GM12878 (cell line): ENCODE measurements at places on chromosomes 5 and 9.

DNA sequence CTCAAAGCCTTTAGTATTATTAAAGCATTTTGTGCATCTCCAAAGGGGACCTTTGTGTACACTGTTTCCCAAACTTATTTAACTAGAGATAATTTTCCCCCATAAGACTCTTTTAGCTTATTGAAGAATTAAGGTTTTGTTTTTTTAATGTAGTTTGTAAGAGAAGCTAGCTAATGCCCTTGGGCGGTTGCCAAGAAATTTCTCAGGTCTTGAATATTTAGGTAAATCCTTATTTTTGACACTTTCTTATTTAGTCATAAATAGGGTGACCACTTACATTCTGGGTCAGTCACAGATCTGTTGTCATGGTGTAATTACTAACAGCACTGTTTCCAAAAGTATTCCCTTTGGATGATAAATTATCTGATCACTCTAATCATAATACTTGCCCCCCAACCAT lies 27.2 kb downstream of the TNFAIP8 start:
- H3K27me3 ChIP-seq, result no peaks in the 10 kb centered on the region
- DNase-seq, result no peak
- H3K27ac ChIP-seq, result no peak overlapping the region
- peaks cover 21% of the 10 kb centered on the region for H3K36me3 ChIP-seq
- H3K4me1 ChIP-seq, result peaks cover 29% of the 10 kb centered on the region
- H3K4me3 ChIP-seq, result no peak overlapping the region

DNA sequence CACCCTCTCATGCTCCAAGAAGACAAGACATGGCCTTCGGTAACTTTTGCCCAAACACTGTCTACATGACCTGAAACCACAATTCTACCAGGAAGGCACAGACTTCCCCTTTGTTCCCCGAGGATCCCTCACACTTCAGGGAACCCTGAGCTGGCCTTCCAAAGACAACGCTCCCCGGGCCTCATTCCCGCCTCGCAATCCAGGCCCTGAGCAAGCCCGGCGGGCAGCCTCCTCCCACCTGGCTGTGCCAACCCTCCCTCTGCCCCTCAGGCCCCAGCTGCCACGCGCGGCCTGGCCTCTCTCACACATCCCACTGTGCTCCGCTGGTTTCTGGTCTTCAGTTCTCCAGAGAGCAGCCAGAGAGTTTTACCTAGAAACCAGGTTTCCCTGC lies 7.3 kb downstream of the QSOX2 start:
- H3K4me1 ChIP-seq, result peaks cover 46% of the 10 kb centered on the region
- H3K4me3 ChIP-seq, result no peak overlapping the region
- no peak overlapping the region for H3K27ac ChIP-seq
- no peak for DNase-seq
- H3K27me3 ChIP-seq, result no peaks in the 10 kb centered on the region

GRCh38 chr5:113115956-113116355 lies 139.4 kb downstream of the DCP2 start:
- H3K27me3 ChIP-seq, result no peaks in the 10 kb centered on the region; the same call in none of the 2 replicates
- no peak for DNase-seq
- no peaks in the 10 kb centered on the region for H3K4me1 ChIP-seq
- H3K36me3 ChIP-seq, result no peaks in the 10 kb centered on the region
- no peak overlapping the region for H3K27ac ChIP-seq

DNA sequence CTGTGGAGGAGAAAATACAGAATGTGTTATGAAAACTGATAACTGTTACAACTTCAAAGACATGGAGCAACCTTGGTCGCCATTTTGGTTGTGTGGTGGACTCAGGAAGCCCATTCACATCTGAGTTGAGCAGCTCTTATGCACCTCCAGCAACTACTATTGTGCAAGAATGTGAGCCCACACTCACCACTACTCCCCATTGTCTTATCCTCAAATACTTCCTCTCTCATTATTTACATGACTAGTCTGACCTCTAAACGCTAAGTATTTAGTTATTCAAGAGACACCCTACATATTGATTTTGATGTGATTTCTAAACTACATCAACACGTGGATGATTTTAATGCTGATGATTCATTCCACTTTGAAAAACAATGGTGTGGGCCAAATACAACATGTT lies 516.6 kb upstream of the CLINT1 start:
- H3K27me3 ChIP-seq, result no peaks in the 10 kb centered on the region
- H3K4me3 ChIP-seq, result no peak overlapping the region
- H3K36me3 ChIP-seq, result no peaks in the 10 kb centered on the region

GRCh38 chr5:41935544-41935943 lies 10.5 kb downstream of the FBXO4 start:
- no peaks in the 10 kb centered on the region for H3K27me3 ChIP-seq
- DNase-seq, result no peak
- no peaks in the 10 kb centered on the region for H3K4me1 ChIP-seq
- H3K27ac ChIP-seq, result no peak overlapping the region

GRCh38 chr5:39301406-39301805 lies 62.9 kb downstream of the C9 start:
- H3K27me3 ChIP-seq, result no peaks in the 10 kb centered on the region
- H3K27ac ChIP-seq, result no peak overlapping the region
- no peak overlapping the region for H3K4me3 ChIP-seq
- DNase-seq, result no peak
- no peaks in the 10 kb centered on the region for H3K36me3 ChIP-seq
- H3K4me1 ChIP-seq, result no peaks in the 10 kb centered on the region

- no peak overlapping the region for H3K27ac ChIP-seq
- H3K4me1 ChIP-seq, result no peaks in the 10 kb centered on the region
- H3K36me3 ChIP-seq, result no peaks in the 10 kb centered on the region
- H3K4me3 ChIP-seq, result no peak overlapping the region
Observed at GRCh38 chr5:166768536-166768935, 1522.9 kb upstream of the WWC1 start.

GRCh38 chr5:34918025-34918424 lies 2.5 kb downstream of the BRIX1 start:
- no peaks in the 10 kb centered on the region for H3K27me3 ChIP-seq
- H3K36me3 ChIP-seq, result no peaks in the 10 kb centered on the region; the same call in 1 of the 2 replicates
- DNase-seq, result no peak
- H3K27ac ChIP-seq, result 0 out of 2 replicates have a peak overlapping the region, but pooled peaks have one; percentile 28
- H3K4me3 ChIP-seq, result peak overlapping the region; percentile 86; the same call in 1 of the 2 replicates

GRCh38 chr5:170746075-170746960 lies 37.2 kb upstream of the GABRP start:
- H3K4me1 ChIP-seq, result no peaks in the 10 kb centered on the region
- H3K4me3 ChIP-seq, result no peak overlapping the region
- no peak for DNase-seq
- peaks cover 13% of the 10 kb centered on the region for H3K27me3 ChIP-seq
- H3K36me3 ChIP-seq, result no peaks in the 10 kb centered on the region

- H3K27ac ChIP-seq, result no peak overlapping the region
- no peaks in the 10 kb centered on the region; the same call in 1 of the 2 replicates for H3K27me3 ChIP-seq
- H3K36me3 ChIP-seq, result no peaks in the 10 kb centered on the region
Observed at GRCh38 chr5:113269023-113269997, 165.5 kb downstream of the TSSK1B start.

DNA sequence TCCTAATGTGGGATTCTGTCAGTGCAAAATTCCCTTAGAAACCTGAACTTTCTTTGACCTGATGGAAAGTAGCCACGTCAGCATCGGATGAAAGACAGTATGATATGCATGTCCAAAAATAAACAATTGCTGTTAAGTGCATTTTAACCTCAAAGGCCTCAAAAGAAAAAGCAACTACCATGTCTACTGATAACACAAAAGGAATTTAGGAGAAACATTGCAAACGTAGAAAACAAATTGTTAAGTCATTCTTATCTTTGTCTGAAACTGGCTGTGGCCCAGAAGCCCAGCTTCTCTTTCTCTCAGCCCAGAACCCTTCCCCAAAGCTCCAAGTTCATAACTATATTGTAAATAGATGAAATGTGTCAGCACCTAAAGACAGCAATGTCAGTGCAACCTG lies 11.1 kb upstream of the LHFPL2 start:
- H3K4me1 ChIP-seq, result peaks cover 12% of the 10 kb centered on the region
- no peak for DNase-seq

GRCh38 chr5:30103052-30103451 lies 1090.4 kb upstream of the CDH6 start:
- H3K4me1 ChIP-seq, result no peaks in the 10 kb centered on the region
- H3K27ac ChIP-seq, result no peak overlapping the region
- H3K4me3 ChIP-seq, result no peak overlapping the region
- no peak for DNase-seq
- no peaks in the 10 kb centered on the region for H3K36me3 ChIP-seq

- peaks cover 3% of the 10 kb centered on the region; the same call in 1 of the 2 replicates for H3K27me3 ChIP-seq
- no peaks in the 10 kb centered on the region for H3K36me3 ChIP-seq
- DNase-seq, result no peak
- no peak overlapping the region for H3K4me3 ChIP-seq
- no peaks in the 10 kb centered on the region for H3K4me1 ChIP-seq
Observed at GRCh38 chr9:20197976-20198685, 409.3 kb upstream of the SLC24A2 start.

DNA sequence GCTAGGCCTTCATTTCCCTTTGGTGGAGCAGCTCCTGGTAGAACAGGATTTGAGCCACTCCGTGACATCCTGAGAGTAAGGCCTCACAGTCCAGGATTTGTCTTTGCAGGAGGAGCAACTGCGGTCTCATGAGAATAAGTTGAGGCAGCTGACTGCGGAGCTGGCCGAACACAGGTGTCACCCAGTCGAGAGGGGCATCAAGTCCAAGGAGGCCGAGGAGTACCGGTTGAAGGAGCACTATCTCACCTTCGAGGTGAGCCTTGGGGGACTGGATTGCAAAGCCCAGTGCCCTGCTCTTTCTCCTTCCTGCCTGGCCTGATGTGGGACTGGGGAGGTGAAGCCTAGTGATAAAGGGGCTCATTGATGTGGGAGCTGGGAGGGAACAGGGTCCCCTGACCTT lies 44.3 kb downstream of the PSD2 start:
- peaks cover 12% of the 10 kb centered on the region for H3K4me1 ChIP-seq
- no peak overlapping the region for H3K27ac ChIP-seq
- no peak overlapping the region for H3K4me3 ChIP-seq
- H3K27me3 ChIP-seq, result no peaks in the 10 kb centered on the region
- no peaks in the 10 kb centered on the region for H3K36me3 ChIP-seq

DNA sequence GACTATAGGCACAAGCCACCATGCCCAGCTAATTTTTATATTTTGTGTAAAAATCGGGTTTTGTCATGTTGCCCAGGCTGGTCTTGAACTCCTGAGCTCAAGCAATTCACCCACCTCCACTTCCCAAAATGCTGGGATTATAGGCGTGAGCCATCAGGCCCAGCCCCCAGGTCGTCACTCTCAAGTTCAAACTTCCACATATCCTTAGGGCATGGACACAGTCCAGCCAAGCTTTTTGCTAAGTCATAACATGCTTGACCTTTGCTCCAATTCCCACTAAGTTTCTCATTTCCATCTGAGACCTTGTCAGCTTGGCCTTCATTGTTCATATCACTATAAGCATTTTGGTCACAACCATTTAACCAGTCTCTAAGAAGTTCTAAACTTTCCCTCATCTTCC lies 43.9 kb upstream of the ARAP3 start:
- no peaks in the 10 kb centered on the region for H3K36me3 ChIP-seq
- no peak overlapping the region for H3K27ac ChIP-seq
- no peak overlapping the region for H3K4me3 ChIP-seq
- DNase-seq, result no peak
- no peaks in the 10 kb centered on the region for H3K4me1 ChIP-seq
- H3K27me3 ChIP-seq, result no peaks in the 10 kb centered on the region

DNA sequence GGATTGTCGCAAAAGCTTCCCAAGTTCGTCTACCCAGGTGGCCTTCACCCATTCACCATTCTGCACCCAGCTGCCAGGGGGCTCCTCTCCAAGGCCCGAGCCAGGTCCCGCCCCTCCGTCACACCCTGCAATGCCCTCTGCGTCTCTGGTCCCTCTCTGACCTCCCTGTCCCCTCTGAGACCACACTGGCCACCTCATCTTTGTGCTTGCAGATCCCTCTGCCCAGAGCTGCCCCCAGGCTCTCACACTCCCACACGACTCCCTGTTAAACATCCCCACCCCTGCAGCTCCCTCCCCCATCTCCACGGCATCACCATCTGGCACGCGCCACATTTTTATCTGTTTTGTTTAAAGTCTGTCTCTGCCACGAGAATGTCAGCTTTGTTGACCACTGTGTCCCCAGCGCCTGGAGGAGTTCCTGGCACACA lies 243.6 kb downstream of the PBX3 start:
- DNase-seq, result no peak
- H3K27me3 ChIP-seq, result no peaks in the 10 kb centered on the region
- no peaks in the 10 kb centered on the region for H3K36me3 ChIP-seq
- H3K27ac ChIP-seq, result no peak overlapping the region

DNA sequence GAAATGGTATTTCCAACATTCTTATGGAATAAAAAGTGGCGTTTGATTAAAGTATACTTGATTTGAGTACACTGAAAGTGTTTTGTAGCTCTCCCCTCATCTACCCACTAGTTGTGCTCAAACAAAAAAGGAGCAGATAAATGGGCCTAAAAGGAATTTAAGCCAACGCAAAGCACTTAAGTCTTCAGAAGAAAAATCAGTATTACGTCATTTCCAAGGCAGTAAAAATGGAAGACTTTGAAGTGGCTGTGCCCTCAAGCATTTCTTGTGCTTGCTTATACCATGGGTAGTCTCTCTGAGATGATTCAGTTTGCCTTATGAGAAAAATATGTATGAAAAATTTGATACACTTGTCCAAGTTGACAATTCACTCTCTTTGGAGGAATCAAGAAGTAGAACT lies 279.9 kb upstream of the CD180 start:
- no peaks in the 10 kb centered on the region for H3K4me1 ChIP-seq
- no peak overlapping the region for H3K27ac ChIP-seq
- H3K36me3 ChIP-seq, result no peaks in the 10 kb centered on the region
- no peaks in the 10 kb centered on the region for H3K27me3 ChIP-seq

DNA sequence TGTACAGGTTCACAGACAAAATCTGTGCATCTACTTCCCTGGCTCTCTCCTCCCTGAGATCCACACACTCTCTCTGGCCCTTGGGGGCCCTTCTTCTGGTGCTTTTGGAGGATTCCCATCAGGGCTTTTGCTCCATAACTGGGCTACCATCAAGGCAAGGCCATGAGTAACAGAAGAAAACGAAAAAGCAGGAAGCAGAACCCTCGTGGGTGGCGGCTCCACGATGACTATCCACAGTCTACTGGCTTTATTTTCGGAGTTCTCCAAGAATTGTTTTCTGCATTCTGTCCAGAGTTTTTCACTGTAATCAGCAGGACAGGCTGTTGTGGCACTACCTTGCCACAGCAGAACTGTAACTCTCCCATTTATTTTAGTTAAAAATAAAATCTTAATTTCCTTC lies 19.9 kb downstream of the PNPLA7 start:
- DNase-seq, result no peak
- H3K4me3 ChIP-seq, result no peak overlapping the region
- H3K4me1 ChIP-seq, result peaks cover 8% of the 10 kb centered on the region
- H3K36me3 ChIP-seq, result no peaks in the 10 kb centered on the region

GRCh38 chr5:33423018-33423630 lies 17.6 kb upstream of the TARS1 start:
- H3K27ac ChIP-seq, result no peak overlapping the region
- no peaks in the 10 kb centered on the region for H3K36me3 ChIP-seq
- no peaks in the 10 kb centered on the region for H3K27me3 ChIP-seq
- DNase-seq, result no peak
- H3K4me3 ChIP-seq, result no peak overlapping the region
- no peaks in the 10 kb centered on the region for H3K4me1 ChIP-seq

DNA sequence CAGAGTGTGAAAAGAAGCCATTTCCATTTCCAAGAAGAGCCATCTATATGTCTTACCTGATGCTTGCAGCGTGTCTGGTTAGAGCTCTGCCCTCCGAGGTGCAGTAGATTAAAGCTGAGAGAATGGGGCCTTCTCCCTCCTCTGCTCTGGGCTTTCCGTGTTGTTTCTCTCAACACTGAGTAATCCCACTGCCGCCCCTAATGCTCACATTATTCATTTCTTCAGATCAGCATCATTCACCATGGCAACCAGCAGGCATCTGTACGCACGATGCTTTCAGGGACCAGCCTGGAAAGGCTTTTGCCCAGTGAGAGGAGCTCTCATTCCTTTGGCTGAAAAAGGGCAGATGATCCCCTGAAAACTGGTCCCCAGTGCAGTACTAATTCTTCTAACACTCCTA lies 79.6 kb downstream of the CYFIP2 start:
- H3K27ac ChIP-seq, result no peak overlapping the region
- no peaks in the 10 kb centered on the region for H3K4me1 ChIP-seq
- no peaks in the 10 kb centered on the region for H3K27me3 ChIP-seq
- H3K36me3 ChIP-seq, result peaks cover 27% of the 10 kb centered on the region; the same call in 1 of the 2 replicates
